NCI-H1417 treated with DMSO at 0.1 percent for 48 hours (cell line): ENCODE measurements at places on chromosomes 5 and 9.

- DNase-seq, result no peak
Measured at GRCh38 chr9:93471124-93471523, 17.7 kb upstream of the FAM120AOS start.

DNA sequence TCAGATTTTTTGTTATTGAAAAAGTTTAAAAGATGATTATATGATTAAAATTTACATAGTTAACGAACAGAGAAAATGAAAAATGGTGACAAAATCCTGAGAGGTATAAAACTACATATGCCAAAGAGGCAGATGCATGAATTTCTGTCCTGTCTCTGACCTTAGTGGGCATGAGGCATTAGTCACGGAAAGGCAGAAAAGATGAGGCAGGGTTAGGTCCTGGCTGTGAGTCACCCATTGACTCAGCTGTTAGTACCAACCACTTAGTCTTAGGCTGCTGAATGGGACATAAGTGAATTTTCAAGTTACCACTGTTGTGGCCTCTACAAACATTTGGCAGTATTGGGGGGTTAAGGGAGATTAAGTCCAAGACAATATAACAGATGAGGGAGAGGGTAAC, 33.1 kb downstream of the RASA1 start:
- no peak for DNase-seq

DNA sequence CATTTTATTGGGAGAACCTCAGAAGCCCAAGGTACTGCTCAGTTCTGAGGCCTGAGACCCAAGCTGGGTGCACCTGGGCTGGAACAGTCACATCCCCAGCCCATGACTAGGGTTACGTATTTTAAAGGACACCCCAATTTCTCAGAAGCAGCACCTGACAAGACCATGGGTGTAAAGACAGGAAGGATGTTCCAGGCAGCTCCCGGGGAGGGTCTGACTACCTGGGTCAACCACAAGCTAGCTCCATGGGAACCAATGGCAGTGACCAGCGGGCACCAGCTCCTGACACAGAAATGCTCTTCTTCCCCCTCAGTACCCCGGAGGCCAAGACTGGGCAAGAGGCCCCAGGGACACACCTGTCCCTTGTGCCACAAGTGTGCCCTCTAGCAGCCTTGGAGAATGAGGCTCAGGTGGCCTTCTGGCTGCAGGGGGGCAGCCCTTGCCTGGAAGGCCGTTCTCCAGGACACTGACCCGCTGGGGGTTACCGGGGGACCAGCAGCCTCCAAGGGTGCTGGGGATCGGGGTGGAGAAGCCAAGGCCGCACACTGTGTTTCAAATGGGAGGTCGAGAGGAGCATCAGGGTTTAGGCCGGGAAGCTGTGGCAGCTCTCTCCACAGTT, 52.6 kb downstream of the IPPK start:
- DNase-seq, result no peak

GRCh38 chr5:852431-853401, 1.9 kb upstream of the ZDHHC11 start:
- no peak for DNase-seq

- DNase-seq, result no peak
Measured at GRCh38 chr9:126371007-126371870, 44.6 kb downstream of the MVB12B start.

DNA sequence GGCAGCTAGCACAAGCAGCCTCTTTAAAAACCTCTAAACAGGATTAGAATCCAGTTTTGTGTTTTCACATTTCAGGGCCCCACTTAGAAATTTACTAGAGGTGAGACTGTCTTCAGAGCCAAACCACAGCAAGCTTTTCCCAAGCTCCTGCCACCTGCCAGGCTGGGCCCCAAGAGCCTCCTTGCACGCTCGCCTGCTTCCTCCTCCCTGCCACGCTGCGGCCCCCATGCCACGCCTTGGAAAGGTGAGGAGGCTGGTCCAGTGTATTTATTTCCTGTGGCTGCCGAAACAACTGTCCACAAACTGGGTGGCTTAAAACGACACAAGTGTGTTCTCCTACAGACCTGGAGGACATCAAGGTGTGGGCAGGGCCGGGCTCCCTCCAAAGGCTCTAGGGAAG, 43.4 kb downstream of the NKX2-5 start:
- DNase-seq, result no peak

DNA sequence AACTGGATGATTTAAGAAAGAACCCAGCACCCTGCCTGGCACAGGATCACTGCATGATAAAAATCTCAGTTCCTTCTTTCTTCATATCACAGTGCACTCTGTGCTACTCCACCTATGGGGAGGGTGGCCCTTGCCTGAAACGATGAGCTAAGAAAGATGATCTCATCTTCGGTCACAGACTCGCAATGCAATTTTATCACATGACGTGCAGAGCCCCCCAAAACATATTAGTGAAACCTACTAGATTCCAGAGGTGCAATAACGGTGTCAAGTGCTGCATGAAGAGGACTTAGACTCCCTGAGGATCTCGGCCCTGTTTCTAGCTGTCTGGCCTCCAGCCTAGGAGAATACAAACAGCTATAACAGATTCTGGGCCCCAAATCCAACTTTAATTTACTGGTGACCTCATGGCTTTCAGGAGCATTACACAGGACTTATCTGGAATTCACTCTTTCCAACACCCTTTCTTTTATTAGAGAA, 104.0 kb downstream of the EBF1 start:
- no peak for DNase-seq

GRCh38 chr9:117017414-117017985, 330.4 kb downstream of the TRIM32 start:
- no peak for DNase-seq

DNA sequence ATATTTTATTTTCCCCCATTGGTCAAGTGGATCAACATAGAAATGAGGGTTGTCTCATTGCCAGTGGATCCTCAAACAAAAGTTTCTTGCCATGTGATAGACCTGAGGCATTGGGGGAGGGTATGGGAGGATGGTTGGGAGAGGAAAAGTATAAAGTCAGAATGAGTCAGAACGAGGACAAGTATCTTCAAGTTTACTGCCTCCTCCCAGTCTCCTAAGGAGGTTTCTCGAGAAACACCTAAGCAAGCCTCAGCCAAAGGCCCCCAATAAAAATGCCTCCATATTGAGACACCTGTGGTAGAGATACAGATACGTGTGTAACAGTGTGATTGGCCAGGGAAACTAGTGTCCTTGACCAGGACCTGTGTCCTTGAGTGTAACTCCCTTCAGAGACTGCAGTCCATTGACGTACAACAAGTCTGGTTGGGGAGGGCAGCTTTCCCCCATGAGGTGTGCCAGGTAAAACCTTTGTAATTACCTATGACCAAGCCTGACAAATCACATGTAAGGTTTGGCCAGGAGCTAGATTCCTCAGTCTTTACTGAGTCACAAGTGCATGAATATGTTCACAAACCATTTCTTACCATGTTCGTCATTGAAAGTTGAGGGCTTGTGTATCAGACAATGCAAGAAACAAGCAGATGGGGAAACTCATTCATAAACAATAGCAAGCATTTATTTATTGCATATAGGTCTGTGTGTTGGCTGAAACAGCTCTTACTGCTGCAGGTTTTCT, 198.6 kb upstream of the SH3GL2 start:
- DNase-seq, result no peak

DNA sequence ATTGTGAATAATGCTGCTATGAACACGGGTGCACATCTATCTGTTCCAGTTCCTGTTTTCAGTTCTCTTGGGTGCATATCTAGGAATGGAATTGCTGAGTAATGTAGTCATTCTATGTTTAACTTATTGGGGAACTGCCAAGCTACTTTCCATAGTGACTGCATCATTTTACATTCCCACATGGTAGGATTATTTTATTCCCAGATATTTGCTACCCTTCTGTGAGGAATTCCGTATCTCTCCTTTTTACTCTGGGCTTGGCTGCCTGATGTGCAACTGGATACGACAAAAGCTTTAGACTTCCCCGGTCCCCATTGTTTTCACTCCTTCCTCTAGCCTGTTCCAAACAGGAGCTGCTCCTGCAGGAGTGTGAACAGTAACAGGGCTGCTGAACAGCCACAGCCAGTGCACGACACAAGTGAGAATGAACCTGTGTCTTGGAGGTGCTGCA, 7.2 kb downstream of the TAS2R1 start:
- DNase-seq, result no peak

- DNase-seq, result no peak
Measured at GRCh38 chr5:90128551-90128950, 281.0 kb downstream of the CETN3 start.

- no peak for DNase-seq
Measured at GRCh38 chr5:137446615-137447014, 52.5 kb downstream of the SPOCK1 start.

DNA sequence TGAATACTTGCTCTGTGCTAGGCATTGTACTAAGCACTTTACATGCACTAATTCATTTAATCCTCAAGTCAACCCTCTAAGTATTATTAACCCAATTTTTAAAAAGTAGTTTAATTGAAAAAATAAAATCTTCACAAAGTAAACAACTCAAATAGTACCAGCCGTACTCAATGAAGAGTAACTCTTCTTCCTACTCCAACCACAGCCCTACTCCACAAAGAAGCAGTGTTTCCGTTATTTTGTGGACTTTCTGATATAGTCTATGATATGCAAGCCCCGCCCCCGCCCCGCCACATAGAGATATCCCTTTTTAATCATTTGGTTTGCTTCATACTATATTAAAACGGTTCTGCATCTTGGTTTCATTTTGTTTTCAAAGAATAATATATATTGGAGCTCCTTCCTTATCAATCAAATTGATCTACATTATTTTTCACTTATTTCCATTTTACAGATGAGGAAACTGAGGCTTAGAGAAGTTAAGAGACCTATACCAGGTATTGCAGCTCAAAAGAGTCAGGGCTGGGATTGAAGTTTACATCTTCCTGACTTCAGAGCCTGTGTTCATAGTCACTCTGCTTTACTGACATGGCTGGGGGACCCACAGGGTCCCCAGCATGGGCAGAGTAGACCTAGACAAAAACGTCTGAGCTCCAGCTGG, 78.6 kb downstream of the PCDH1 start:
- no peak for DNase-seq

DNA sequence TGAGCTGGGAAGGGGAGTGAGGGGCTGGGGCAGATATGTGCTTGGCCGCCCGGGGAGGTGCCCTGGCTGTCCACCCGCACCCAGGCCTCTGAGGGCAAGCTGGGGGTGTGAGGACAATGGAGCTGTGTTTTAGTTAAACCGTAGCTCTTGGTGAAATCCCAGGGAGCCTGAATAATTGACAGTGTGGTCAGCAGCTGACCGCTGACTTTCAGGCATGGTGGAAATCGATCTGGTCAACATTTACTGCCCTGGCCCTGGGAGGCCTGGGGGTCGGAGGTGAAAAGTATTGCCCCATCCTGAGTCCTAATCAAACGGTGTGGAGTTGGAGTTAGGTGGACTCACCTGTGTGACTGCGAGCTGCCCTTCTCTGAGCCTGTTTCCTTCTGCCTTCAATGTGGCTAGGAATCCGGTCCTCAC, 31.2 kb upstream of the CRB2 start:
- DNase-seq, result no peak

- no peak for DNase-seq
Measured at GRCh38 chr5:32014096-32014745, 159.9 kb downstream of the GOLPH3 start.

DNA sequence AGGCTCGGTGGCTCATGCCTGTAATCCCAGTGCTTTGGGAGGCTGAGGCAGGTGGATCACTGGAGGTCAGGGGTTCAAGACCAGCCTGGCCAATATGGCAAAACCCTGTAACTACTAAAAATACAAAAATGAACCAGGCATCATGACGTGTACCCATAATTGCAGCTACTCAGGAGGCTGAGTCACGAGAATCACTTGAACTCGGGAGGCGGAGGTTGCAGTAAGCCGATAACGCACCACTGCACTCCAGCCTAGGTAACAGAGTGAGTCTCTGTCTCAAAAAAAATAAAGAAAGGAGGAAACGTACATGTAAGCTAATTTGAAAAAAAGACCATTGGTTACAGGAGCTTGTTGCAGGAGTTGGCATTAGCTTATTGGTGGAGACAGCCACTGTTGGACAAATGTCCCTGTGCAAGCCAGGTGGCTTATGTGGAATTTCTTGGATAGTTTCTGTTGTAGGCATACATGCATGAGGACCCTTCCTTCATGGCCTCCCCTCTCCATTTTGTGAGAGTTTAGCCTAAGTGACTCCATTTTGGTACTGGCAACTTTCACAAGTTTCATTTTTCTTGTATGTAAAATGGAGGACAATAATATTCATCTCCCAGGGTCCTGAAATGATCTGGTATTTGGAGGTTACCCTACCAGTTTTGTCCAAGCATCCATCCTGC, 16.8 kb upstream of the RAB14 start:
- DNase-seq, result no peak

- DNase-seq, result no peak
Measured at GRCh38 chr9:129173296-129174101, 4.6 kb downstream of the IER5L start.

DNA sequence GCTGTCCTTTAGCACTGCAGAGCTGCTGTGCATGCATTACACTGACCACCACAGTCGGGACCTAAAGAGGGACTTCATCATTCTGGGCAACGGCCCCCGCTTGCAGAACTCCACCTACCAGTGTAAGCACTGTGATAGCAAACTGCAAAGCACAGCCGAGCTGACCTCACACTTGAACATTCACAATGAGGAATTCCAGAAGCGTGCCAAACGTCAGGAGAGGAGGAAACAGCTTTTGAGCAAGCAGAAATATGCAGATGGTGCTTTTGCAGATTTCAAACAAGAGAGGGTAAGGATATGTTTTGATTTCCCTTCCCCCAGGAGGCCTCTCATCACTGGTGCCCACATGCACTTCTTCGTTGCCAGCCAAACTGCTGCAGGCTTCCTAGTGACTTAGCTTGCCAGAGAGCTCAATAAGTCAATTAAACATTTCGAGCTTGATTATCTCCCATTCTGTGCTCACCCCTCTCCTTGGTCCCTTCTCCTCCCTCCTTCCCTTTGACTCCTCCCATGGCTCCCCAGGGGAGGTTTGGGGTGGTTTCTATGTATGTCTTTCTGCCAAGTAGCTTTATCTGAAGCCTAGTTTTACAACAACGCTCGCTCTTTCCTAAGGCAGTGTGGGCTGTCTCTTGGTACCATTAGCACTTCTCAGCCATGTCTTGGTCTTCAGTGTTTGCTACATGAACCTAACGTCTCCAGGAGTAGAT, 66.7 kb downstream of the ZNF462 start:
- DNase-seq, result no peak

- no peak for DNase-seq
Measured at GRCh38 chr9:124290053-124290591, 32.4 kb downstream of the NEK6 start.

DNA sequence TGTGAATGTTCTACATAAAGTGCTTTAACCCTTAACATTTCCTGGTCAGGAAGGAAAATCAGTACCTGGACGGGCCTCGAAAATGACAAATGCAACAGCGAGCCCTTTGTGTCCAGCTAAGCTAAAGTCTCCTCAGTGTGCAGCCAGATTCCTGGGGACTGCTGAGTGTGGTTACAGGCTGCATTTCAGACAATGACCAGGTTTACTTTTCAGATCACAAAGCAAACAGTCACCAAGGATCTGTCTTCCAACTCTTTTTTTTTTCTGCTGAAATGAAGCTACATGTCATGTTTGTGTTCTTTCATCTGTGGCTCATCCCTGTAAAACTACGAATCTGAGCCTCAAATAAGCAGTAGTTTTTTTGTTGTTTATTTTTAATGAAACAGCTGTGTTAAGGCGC, 20.8 kb downstream of the SLC46A2 start:
- no peak for DNase-seq
